ENCODE measurements at places on chromosomes 13 and 19. TPM values are rescaled to one million over a fixed set of nuclear protein-coding genes. Genes with fewer than 3 reads are reported as not detected.

GRCh38 chr13:38758277-38758676, 71.4 kb downstream of the FREM2 start:
- DNase-seq, result no peak

GRCh38 chr13:97179501-97179900, 42.6 kb upstream of the MBNL2 start:
- no peak for DNase-seq

- no peak for DNase-seq
These were observed 560.2 kb downstream of the DACH1 start for GRCh38 chr13:71306821-71307220.

GRCh38 chr13:25806264-25806974, 245.4 kb downstream of the SHISA2 start:
- no peak for DNase-seq

The TEX26 gene
- not detected for total RNA-seq

All from left colon (tissue), 2 donors.